Activated naive CD4-positive, alpha-beta T cell treated with anti-CD3 and anti-CD28 coated beads for 36 hours (primary cell): ENCODE measurements at places on chromosomes 2 and 18. TPM values are rescaled to one million over a fixed set of nuclear protein-coding genes. Genes with fewer than 3 reads are reported as not detected.

Gene KCNJ3
- total RNA-seq: not detected

DNA sequence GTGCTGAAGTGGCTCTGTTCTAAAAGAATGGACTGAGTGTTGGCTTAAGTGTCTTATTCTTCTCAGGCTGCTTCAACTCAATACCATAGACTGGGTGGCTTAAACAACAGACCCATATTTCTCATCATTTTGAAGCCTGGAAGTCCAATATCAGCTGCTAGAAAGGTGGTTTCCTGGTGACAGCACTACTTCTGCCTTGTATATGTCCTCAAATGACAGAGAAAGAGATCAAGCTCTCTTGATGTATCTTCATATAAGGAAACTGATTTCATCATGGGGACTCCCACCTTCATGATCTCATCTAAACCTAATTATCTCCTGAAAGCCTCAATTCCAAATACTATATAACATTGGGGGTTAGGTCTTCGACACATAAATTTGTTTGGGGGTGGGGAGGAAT is 449.7 kb upstream of the DSEL start:
- H3K36me3 ChIP-seq: no peaks in the 10 kb centered on the region
- no peaks in the 10 kb centered on the region for H3K4me1 ChIP-seq
- DNase-seq: no peak

DNA sequence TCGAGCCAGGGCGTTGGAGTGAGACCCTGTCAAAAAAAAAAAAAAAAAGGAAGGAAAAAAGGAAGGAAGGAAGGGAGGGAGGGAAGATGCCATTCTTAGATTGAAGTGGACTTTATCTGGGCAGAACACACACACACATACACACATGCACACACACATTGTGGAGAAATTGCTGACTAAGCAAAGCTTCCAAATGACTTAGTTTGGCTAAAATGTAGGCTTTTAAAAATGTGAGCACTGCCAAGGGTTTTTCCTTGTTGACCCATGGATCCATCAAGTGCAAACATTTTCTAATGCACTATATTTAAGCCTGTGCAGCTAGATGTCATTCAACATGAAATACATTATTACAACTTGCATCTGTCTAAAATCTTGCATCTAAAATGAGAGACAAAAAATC is 564 bp upstream of the TTR start:
- no peak overlapping the region for H3K27ac ChIP-seq
- no peak overlapping the region for H3K4me3 ChIP-seq
- peaks cover 6% of the 10 kb centered on the region for H3K27me3 ChIP-seq
- no peak for DNase-seq
- no peaks in the 10 kb centered on the region for H3K4me1 ChIP-seq
- H3K36me3 ChIP-seq: no peaks in the 10 kb centered on the region

- H3K4me1 ChIP-seq: peaks cover 4% of the 10 kb centered on the region
- no peaks in the 10 kb centered on the region for H3K27me3 ChIP-seq
- H3K4me3 ChIP-seq: no peak overlapping the region
Measured at GRCh38 chr2:112724591-112725525, 4.0 kb downstream of the NT5DC4 start.

- peak; percentile 66 for DNase-seq
- H3K27me3 ChIP-seq: no peaks in the 10 kb centered on the region
- H3K36me3 ChIP-seq: peaks cover 11% of the 10 kb centered on the region
Measured at GRCh38 chr2:101729521-101730190, 32.1 kb downstream of the MAP4K4 start.

- no peaks in the 10 kb centered on the region for H3K36me3 ChIP-seq
- H3K27ac ChIP-seq: no peak overlapping the region
- H3K4me3 ChIP-seq: no peak overlapping the region
- no peak for DNase-seq
- no peaks in the 10 kb centered on the region for H3K4me1 ChIP-seq
Measured at GRCh38 chr2:83531206-83531826, 927.8 kb downstream of the SUCLG1 start.

DNA sequence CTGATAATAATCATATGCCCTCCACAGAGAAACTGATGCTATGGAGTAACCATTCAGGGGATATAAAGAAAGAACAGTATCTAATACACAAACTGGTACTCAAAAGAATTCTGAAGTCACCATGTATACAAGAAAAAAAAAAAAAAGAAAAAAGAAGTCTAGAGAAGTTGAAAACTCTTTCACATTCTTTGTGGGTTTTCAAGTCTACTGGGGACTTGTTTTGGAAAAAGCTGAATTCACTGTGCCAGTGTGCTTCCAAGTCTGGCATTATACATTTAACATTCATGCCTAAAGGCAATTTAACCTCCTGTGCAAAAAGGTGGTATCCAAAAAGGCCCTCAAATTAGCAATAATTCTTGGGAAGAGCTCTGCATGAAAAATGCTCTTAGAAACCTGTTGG is 94.8 kb upstream of the ITGB6 start:
- no peak overlapping the region for H3K4me3 ChIP-seq
- no peak for DNase-seq
- peaks cover 40% of the 10 kb centered on the region for H3K36me3 ChIP-seq
- H3K27me3 ChIP-seq: no peaks in the 10 kb centered on the region

Gene RMDN2
- total RNA-seq: 0.79 TPM

DNA sequence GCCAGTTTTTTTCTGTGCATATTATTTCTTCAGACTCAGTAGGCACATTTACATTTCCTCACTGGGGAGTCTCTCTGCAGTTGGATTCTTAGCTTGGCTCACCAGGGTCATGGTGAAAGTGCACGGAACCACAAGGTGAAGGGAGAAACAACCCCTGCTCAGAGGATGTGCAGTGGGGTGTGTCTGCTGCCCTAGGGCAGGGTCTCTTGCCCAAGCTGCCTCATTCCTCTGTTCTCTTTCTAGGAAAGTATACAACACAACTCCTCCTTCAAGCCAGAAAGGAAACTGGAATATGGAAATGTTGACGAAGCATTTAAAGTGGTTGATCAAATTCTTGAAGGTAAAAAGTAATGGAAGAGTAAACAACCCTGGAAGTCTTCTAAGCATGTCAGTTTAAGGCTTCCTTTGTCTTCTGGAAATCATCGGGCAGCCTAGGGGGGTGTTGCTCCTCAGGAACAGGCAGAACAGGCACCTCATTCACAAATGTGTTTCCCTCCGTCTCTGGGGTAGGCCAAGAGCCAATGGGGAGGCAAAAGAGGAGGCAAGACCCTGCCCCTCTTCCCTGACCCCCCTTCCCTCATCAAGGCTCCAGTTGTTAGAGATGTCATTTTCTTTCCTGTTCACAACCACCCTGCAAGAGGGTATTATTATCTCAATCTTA is 41.4 kb downstream of the AOX1 start:
- no peak overlapping the region for H3K4me3 ChIP-seq
- no peak for DNase-seq
- no peaks in the 10 kb centered on the region for H3K4me1 ChIP-seq
- H3K27ac ChIP-seq: no peak overlapping the region

Gene KCNG2
- not detected for total RNA-seq

Gene LRP1B
- total RNA-seq: not detected

Gene KLF11
- 3.1 TPM for total RNA-seq

DNA sequence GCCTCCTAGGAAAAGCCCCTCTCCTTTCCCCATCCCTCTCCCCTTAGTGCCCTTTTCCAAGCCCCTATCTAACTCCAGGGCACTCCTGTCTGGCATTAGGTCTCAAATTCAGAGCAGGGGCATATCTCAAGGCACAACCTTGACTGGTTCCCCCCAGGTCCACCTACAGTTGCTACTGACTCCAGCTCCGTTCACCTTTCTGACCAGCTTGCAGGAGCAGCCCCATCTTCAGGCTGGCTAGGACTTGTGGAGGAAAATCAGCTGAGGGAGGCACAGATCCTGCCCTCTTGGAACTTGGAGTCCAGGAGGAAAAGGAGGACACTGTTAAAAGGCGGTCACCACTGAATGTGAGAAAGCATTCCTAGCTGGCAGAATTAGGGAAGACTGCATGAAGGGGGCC is 152.4 kb downstream of the ZFP36L2 start:
- no peaks in the 10 kb centered on the region for H3K4me1 ChIP-seq
- no peak overlapping the region for H3K27ac ChIP-seq
- no peaks in the 10 kb centered on the region for H3K27me3 ChIP-seq
- H3K4me3 ChIP-seq: no peak overlapping the region
- DNase-seq: no peak

Gene RFX8
- 0.64 TPM for total RNA-seq

GRCh38 chr2:238703053-238703415 is 144.9 kb upstream of the TWIST2 start:
- H3K4me3 ChIP-seq: no peak overlapping the region
- no peak overlapping the region for H3K27ac ChIP-seq
- DNase-seq: no peak
- no peaks in the 10 kb centered on the region for H3K36me3 ChIP-seq

Gene POTEE
- 0.40 TPM for total RNA-seq
